ENCODE measurements at places on chromosomes 6 and 20. TPM values are rescaled to one million over a fixed set of nuclear protein-coding genes. Genes with fewer than 3 reads are reported as not detected.

RNF144B gene
- total RNA-seq, result 10.3 TPM

OR2B2 gene
- total RNA-seq, result not detected

DUSP22 gene
- 23.8 TPM for total RNA-seq

GNAS-AS1 gene
- 0.22 TPM for total RNA-seq

PRICKLE4 gene
- total RNA-seq, result 5.2 TPM

RIMS1 gene
- total RNA-seq, result 51.8 TPM

SRSF12 gene
- total RNA-seq, result under 0.01 TPM

OPRM1 gene
- total RNA-seq, result not detected

TOX2 gene
- total RNA-seq, result 1.7 TPM

Data from lung microvascular endothelial cell (primary cell).